ENCODE measurements at places on chromosomes 12 and 14.

DNA sequence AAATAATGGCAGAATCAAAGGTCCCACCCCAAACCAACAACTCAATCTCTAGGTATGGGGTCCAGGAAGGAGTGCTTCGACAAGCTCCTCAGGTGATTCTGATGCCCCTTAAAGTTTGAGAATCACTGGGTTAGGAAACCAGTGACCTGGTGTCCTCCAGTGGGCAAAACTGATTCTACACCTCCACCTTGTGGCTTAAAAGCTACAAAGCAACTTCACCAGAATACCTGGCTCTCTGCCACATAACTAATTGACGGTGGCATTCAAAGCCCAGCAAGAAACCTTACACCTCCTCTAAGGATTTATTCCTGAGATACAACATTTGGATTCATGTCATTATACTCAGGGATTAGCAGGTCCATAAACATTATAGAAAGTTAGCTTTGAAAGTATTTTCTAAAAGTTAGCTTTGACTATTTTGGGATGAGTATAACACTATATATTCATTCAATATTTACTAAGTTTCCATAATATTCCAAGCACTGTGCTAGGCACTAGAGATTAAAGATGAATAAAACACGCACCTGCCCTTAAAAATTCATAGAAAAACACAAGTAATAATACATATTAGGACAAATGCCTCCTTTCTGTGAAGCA lies 45.4 kb downstream of the DCAF5 start:
- no peak for DNase-seq

DNA sequence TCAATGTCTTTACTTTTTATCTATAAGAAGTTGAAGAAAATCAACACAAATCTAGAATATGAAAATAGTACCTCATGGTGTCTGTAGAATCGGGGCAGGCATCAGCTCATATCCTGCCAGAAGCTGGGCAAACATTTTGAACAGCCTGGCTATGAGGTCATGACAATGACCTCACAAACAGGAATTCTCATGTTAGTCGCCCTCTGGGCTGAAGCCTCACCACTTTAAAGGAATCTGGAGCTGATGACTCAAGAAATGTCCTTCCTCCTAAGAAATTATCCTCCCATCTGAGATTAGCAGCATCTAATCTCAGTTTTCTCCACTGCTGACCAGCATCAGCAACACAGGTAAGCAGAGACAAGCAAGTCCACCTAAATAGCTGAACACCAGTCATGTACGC lies 27.1 kb downstream of the CLIP1 start:
- no peak for DNase-seq

- DNase-seq = no peak
Measured at GRCh38 chr14:91228112-91229004, 16.1 kb downstream of the GPR68 start.

GRCh38 chr12:4992871-4993270 lies 50.8 kb upstream of the KCNA5 start:
- DNase-seq = no peak

GRCh38 chr14:35940291-35940690 lies 114.2 kb downstream of the BRMS1L start:
- no peak for DNase-seq

GRCh38 chr12:9144730-9145106 lies 29.0 kb upstream of the A2M start:
- no peak for DNase-seq

- no peak for DNase-seq
Measured at GRCh38 chr12:65168681-65169319, 583 bp upstream of the LEMD3 start.

DNA sequence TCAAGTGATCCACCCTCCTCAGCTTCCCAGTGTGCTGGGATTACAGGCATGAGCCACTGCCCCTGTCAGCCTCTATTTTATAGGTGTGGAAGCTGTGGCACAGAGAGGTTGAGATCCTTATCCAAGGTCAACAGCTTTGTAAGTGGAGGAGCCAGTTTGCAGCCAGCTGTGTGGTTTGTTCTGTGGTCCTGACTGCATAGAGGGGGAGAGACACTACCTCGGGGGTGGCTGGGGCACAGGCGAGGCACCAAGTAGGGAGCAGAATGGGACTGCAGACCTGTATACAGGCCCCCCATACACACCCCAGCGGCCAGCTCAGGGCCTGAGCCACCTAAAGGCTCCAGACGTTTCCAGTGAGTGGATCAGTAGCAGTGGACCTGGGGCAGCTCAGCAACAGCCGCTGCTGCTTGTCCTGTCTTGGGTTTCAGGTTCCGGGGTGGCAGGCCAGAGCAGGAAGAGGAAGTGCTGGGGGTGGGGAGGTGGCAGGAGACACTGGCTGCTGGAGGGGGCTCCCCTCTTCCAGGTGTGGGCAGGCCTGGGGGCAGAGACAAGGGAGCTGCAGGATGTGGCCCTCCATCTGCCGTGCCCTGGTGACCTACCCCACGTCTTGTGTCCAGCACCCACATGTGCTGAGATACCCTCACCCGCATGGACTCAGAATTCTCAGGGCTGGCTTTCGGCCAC lies 11.0 kb downstream of the ORAI1 start:
- DNase-seq = no peak

GRCh38 chr14:101561145-101561896 lies at the start of gene DIO3:
DIO3 (plus strand) TSS chr14:101561495.
- no peak for DNase-seq

- DNase-seq = no peak
Measured at GRCh38 chr12:92938018-92938417, 8.9 kb upstream of the EEA1 start.

DNA sequence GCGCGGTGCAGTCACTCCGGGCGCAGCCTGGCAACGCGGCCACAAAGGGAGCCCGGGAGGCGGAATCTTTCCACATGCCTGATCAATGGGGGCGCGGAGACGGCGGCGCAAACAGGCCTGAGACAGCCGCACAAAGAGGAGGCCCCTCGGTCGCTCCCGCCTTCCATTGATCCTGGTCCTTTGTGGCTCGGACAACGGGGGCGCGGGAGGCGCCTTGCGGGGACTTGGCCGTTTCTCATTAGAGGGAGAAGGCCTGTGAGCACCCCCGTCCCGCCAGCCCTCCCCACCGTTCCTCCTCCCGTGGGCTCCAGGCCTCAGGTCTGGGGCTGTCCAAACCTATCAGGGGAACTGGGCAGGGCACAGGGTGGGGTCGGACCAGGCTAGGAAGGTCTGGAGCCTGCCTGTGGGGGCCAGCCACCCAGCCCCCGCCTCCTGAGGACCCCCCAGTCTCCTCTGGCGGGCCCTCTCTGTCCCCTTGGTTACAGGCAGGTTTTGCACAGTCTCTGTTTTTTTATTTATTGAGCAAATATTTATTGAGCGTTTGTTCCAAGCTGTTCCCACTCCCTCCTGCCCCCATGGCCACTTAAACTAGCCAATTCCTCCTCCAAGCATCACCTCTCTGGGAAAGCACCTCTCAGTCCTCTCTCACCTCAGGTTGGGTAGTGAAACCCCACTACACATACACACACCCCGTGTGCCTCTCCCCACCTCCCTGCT lies 29.0 kb upstream of the MSI1 start:
- DNase-seq = no peak

DNA sequence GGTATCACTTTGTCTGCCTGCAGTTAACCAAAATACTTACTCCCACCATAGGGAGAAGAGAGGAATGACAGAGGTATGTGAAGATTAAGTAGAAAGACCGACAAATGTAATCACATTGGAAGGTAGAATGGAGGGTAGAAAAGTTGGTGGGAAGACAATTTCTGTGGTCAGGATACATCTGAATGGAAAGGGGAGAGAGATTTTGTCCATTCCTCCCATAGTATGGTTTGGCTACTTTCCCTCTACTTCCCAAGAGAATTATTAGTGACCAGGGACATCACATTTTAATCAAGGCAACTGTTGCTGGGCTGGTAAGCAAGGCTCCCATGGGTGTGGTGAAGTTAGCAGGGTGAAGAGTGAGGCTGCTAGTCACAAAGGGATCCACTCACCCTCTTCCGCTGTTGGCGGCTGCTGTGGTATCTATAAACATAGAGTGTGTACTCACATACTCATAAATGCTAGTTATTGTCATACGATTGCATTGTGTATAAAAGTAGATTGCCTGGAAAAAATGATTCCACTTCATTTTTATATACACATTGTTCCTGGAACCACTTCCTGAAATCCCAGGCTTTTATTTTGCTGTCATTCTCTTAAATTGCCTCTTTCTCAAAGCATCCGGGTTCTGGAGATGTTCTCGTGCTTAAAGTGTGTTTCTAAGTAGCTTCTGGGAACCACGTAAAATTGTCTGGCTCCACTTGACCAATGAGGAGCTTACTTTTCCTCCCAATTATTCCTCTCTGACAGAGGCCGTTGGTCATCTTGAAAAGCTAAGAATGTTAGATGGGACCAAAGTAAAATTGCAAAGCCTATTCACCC lies 413.1 kb downstream of the ZFP36L1 start:
- no peak for DNase-seq

- peak; percentile 62 for DNase-seq
Measured at GRCh38 chr14:93115069-93115820, 480 bp downstream of the ITPK1 start.

GRCh38 chr12:116266631-116267349 lies 10.7 kb downstream of the MED13L start:
- no peak for DNase-seq

DNA sequence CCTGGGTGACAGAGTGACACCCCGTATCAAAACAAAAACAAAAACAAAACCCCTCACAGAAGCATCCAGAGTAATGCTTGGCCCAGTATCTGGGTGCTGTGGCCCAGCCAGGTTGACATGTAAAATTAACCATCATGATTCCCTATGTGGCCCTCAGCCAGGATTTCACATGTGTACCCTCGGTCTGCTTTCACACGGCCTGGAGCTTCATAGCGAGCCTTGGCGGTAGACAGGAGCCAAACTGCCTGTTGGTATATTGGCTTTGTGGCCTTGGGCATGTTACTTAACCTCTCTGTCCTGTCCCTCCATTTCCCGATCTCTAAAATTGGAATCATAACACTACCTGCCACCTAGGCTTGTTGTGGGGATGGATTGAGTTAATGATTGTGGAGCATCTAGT lies 65.5 kb downstream of the ADCK1 start:
- DNase-seq = no peak

GRCh38 chr14:72916174-72916573 lies 10.1 kb upstream of the DCAF4 start:
- DNase-seq = no peak

DNA sequence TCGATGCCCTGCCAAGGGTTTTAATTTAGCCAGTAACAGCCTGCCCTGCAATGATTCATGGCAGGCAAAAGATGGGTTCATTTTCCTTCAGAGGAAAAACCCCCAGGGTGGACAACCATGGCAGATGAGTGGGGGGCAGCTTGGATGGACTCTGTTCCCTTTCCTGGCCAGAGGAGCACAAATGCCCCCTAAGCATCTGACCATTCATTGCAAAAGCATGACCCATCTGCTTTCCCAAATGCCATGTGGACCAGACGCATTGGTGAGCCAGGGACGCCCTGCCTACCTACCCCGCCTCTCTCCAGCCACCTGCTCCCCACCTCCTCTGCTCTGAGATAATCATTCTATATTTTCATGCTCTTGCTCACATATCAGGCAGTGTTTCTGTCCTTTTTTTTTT lies 281.9 kb downstream of the DPF3 start:
- no peak for DNase-seq

GRCh38 chr14:102799684-102800562 lies 22.7 kb downstream of the TRAF3 start:
- no peak for DNase-seq

GRCh38 chr14:101969481-101969880 lies 5.1 kb downstream of the DYNC1H1 start:
- no peak for DNase-seq

DNA sequence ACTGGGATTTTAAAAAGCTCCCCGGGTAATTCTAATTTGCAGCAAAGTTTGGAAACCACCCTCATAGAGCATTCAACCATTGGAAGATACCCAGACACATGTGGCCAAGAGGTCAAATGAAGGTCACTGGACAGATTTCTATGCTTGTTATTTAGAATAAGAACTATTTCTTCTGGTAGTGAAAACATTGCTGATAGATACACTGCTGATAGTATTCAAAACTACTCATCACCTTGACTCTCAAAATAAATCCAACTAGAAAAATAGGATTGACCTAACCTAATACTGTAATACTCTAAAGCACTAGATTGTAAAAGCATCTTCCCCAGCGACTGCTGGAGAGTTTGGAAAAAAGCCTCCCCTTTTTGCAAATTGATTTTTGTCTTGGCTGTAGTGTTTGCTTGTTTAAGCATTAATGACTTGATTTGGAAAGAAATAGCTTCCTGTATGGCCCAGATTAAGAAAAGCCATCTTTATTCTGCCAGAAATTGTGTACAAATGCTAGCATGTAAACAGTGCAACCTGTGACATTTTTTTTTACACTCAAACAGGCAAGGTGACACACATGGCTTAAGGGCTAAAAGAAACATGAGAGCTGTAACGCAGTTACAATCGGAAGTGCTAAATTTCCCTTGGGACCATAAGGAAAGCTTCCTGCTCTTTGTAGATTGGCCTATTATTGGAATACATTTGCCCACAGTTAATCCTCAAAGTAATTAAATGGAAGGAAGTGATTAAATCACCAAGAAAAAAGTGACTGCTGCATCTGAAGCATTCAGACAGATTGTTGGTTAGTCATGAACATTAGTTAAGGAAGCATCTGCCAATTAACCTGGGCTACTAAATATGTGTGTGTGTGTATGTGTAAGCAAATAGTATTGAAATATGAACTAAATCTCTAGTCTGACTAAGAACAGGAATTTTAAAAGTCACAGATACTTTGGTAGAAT lies 356.5 kb upstream of the ATP2B1 start:
- DNase-seq = no peak

- no peak for DNase-seq
Measured at GRCh38 chr12:6323340-6323994, 13.0 kb downstream of the PLEKHG6 start.

- DNase-seq = no peak
Measured at GRCh38 chr12:95083471-95083870, 10.1 kb upstream of the NR2C1 start.

DNA sequence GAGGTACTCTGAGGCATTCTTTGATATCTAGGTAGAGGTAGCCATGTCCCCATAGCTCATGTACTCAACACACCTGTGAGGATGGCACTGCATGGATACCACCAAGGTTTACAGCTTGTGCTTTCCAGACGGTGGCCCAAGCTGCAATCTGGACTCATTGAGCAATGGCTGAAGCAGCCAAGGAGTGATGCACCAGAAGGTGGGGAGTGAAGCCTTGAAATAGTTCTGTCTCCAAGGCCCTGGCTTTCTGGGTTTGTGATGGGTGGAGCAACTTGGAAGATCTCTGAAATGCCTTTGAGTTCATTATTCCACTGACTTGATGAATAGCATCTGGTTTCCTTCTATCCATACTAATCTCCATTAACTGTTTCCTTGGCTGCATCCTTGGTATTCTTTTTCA lies 290.0 kb upstream of the NOVA1 start:
- DNase-seq = no peak
